ENCODE measurements at places on chromosomes 1 and 21.

DNA sequence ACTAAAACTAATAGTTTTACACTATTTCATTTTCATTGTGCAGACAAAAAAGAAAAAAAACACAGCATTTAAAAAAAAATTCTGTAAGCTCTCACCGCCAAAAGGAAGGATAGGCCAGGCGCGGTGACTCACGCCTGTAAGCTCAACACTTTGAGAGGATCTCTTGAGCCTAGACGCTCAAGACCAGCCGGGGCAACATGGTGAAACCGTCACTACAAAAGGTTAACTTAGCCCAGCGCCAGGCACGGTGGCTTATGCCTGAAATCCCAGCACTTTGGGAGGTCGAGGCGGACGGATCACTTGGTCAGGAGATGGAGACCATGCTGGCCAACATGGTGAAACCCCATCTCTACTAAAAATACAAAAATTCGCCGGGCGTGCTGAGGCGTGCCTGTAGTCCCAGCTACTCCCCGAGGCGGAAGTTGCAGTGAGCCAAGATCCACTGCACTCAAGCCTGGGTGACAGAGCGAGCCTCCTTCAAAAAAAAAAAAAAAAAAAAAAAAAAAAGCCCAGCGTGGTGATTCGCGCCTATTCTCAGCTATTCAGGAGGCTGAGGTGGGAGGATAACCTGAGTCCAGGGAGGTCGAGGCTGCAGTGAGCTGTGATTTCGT, 14.3 kb upstream of the SPEN start:
- DNase-seq = no peak

DNA sequence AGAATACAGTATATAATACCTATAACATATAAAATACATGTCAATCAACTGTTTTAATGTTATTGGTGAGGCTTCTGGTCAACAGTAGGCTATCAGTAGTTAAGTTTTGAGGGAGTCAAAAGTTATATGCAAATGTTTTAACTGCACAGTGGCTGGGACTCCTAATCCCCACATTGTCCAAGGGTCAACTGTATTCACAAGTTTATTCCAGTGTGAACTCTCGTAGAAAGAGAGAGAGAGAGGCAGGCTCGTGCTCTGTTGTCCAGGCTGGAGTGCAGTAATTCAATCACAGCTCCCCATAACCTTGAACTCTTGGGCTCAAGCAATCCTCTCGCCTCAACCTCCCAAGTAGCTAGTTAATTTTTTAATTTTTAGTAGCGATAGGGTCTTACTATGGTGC, 66.0 kb downstream of the NRIP1 start:
- DNase-seq = no peak

GRCh38 chr1:8147956-8148355, 121.8 kb upstream of the ERRFI1 start:
- no peak for DNase-seq

DNA sequence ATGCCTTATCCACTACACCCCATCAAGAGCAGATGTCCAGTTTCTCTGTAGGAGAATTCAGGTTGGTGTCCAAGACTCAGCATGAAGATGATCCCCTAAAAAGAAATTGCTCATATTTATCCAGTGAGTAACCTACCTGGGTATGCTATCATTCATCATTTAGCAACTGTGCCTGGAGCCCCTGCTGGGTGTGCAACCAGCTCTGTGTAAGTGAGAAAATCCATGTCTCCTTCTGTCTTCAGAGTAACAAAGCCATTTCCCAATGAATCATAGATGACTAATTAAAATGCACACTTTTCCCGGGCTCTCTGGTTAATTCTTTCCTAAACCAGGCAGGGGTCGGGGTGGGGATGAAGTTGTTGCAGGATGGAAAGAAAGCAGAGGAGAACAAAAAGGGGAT, 35.8 kb downstream of the OLFML3 start:
- DNase-seq = no peak

DNA sequence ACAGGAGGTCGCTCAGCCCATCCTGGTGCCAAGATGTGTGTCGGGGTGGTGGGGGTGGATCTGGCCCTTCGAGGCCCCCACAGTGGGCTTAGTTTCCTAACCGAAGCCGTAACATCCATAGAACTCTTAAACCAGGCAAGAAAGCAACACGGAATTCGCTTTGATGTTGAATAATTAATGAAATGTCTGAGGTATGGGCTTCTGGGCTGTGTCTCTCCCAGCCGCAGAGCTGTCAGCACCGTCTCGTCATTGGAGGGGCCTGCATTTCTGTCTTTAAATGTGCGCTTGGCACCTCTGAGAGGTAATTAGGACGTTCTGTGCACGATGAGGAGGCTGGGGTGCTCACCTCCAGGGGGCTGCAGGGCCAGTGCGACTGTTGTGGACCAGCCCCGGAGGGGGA, 13.3 kb upstream of the PLCH2 start:
- DNase-seq = no peak

- no peak for DNase-seq
These were observed 29.6 kb downstream of the KCNC4 start for GRCh38 chr1:110239441-110240430.

GRCh38 chr1:168008595-168008994, 71.7 kb upstream of the MPC2 start:
- DNase-seq = no peak

GRCh38 chr1:168751195-168751650, 22.2 kb upstream of the DPT start:
- DNase-seq = no peak

GRCh38 chr1:183517401-183517800, 45.1 kb downstream of the SMG7 start:
- no peak for DNase-seq

GRCh38 chr1:212478467-212479025, 45.8 kb downstream of the NENF start:
- DNase-seq = no peak

DNA sequence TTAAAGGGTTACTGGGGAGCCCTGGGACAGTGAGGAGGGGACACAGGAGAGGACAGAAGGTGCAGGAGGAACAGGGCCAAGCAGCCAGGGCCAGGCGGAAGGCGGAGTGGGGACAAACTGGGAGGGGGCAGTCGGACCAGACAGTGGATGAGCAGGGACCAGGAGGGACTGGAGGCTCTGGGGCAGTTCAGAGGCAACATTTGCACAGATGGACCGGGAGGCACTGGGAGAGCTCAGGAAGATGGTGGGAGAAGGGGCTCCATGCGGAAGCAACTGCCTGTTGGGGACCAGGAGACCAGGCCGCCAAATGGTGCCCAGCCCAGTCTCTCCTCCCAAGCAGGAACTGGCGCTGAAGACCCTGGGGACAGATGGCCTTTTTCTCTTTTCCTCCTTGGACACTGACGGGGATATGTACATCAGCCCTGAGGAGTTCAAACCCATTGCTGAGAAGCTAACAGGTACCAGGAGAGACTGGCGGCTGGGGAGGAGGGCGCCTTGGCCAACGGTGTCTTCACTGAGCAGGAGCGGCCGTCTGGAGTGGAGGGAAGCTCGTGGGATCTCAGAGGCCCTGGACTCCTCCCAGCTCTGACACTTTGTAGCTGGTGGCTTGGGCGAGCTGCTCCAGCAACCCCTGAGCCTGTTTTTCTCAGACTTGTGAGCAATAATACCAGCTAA, 847 bp downstream of the SELENON start:
- no peak for DNase-seq

GRCh38 chr1:217471403-217471802, 159.5 kb downstream of the GPATCH2 start:
- DNase-seq = no peak

GRCh38 chr1:59596432-59596831, 218.3 kb upstream of the HOOK1 start:
- DNase-seq = no peak

DNA sequence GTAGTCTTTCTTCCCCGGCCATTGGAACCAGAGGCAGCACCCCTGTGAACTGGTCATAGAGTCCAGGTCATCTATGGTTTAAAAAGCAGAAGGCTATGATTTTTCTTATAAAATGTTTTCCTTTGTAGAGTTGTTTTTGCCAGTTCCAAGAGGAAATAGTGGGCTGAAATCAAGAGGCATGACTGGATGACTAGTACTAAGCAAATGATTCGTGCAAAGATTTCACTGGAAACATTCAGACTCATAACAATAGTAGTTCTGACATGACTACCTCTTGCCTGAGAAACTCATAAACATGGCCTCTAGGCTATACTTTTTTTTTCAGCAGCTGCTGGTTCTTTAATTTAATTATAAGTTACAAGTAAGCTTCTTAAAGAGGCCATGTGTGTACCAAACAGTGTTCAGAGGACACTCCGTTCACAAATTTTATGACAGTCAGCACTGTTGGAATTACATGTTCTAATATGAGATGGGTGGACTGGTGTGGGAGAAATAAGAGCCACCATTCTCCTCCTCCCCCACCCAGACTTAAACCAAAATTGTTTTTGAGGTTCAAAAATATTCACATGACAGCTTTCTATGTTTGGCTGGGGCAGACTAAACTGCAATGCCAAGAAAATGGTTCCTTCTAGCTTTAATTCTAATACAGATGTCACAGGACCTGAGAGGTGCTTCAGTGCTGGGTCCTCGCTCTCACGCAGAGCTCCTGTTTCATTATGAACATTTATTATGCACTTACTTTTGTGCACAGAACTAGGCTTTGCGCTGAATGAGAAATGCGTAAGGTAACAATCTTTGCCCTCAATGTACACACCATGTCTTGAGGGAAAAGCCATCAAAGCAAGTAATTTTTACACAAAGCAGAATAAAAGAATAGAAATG, 147.5 kb downstream of the ZC3H11B start:
- DNase-seq = no peak

DNA sequence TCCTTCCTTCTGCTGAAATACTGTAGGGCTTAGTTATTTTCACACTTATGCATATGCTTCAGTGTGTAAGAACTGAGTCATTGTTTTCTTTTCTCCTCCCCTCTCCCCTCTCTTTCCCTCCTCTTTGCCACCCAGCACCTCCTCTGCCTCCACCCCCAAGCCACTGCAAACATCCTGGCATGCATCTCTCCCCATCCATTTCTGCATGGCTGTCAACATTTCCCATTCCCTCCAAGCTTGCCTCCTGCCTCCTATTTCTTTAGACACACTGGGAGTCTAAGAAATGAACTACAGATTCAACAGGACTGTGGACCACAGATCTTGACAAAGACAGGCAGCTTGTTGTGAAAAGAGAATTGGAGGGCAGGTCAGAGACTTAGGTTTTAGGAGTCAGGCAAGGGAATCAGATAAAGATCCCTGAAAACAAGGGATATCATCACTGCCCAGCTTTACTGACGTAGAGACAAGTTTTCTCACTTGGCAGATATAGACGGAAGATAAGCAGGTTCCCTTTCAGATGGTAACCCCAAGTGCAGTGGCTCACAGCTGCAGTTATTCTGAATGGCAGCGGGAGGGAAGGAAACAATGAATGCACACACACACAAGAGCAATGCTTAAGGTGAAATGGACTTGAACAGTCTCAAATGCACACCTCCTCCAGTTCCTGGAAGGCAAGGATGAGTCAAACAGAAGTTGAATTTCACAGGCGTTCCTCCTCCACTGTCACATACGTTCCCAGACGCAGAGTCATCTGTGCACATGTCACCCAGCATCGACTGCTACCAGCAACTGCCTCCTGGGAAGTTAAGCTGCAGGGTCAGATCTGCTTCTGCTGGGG, 56.1 kb downstream of the HIVEP3 start:
- no peak for DNase-seq

DNA sequence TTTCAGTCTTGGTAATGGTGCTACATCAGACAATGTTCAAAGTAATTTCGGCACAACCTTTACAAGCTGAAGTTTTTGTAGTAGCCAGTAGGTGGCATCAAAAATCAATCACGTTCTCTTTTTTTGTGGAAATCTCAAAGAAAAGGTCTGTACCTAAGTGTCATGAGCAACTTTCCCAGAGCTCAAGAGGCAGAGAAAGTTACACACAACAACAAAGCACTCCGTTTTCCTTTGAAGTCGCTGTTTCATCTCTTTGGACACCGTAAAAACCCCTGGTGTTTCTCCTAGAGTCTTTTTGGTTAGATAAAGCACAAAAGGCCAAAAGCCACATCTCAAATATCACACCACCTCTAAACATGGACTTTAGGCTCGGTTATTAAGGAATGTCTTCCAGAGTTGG, 131.6 kb downstream of the LHX8 start:
- DNase-seq = no peak

DNA sequence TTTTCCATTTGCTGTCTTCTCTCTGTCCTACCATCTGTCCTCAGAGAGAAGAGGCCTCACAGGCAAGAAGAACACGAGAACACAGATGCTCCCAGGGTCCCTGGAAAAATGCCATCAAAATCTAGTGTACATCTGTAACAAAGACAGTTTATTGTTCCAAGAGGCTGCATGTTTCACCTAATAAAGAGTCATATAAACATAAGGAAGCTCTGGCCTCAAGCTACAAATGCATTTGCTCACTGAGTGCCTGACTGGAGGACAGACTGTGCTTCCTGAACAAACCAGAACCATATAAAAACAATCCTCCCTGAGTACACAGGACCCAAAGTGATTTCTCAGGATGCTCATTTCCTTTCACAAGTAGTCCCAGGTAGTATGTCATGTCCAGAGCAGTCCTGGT, 76.3 kb upstream of the SLC44A3 start:
- DNase-seq = no peak

- peak; percentile 86 for DNase-seq
These were observed 102.0 kb upstream of the ARHGEF16 start for GRCh38 chr1:3352299-3352951.

DNA sequence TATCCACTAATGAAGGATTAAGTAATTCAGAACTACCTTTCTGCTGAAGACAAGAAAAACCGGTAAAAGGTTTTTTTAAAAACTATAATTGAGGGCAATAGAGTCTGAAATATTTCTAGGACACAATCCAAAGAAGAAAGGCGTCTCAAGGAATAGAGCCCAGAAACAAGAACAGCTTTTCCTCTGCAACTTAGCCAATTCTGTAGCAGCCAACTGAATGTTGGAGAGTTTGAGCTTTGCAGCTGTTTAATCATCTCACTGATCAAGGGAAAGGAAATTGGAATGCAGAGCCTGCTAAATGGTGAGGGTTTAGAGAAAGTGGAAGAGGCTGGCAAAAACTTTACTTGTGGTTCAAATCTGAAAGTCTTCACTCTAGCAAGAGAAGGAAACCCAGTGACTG, 818.9 kb downstream of the KCNT2 start:
- no peak for DNase-seq

GRCh38 chr1:102085896-102086295, 89.2 kb upstream of the OLFM3 start:
- DNase-seq = no peak

DNA sequence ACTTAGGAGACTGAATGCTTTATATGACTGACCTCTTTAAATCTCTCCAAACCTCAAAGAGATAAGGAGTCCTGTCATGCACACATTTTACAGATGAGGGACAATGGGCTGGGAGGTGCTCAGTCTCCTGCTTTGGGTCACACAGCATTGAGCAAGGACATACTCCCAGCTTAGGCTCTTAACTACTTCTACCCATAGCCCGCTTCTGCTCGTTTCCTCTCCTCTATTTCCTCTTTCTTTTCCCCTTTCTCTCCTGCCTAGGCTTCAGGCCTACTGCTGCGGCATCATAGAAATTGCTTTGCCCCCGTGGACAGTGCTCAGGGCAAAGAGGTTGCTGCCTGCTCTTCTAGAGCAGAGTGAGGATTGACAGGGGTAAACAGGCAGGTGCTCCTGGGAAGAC, 12.4 kb upstream of the ZNF691 start:
- no peak for DNase-seq

GRCh38 chr1:208069908-208070307, 159.0 kb upstream of the CD34 start:
- DNase-seq = no peak

All from ecto neural progenitor cell (in vitro differentiated cells).